ENCODE measurements at places on chromosomes 6 and 20. TPM values are rescaled to one million over a fixed set of nuclear protein-coding genes. Genes with fewer than 3 reads are reported as not detected.

GRCh38 chr6:78505178-78505577 lies 362.2 kb upstream of the IRAK1BP1 start:
- no peak for DNase-seq

DNA sequence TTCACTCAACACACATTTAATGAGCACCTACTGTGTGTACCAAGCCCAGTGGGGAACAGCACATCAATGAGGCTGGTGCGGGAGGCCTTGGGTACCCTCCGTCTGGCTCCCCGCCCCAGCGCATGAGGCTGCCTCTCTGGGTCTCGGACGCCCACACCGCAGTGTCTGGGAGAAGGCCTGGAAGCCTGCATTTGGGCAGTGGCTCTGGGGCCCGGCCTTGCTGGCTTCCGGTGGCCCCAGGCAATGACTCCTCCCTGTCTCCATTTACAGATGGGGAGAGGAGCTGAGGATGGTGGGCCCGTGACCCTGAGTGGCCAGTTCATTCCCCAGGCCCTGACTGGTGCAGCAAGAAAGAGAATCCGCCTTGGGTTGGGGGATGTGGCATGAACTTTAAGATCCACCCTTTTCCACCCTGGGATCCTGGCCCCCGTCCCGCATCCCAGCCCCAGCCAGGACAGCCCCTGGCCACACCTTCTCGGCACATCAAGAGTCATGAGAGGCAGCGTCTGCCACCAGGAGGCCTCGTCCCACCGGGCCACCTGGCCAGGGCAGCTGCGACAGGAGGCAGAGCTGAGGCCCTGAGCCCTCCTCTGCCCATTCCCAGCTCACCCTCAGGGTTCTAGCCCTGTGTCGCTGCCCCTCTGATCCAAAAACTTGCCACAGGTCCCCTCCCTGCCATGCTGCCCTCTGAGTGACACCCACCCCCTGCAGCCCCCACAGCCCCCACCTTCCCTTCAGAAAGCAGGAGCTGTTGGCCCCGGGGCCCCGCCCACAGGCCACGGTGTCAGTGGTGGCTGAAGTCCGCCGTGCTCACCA lies 17.5 kb upstream of the MRGBP start:
- DNase-seq = no peak

The HBS1L gene
- polyA plus RNA-seq = 88.8 TPM

The SLPI gene
- 12.5 TPM for polyA plus RNA-seq

- no peak for DNase-seq
Measured at GRCh38 chr20:39645131-39645530, 683.0 kb downstream of the DHX35 start.

The APMAP gene
- polyA plus RNA-seq = 97.1 TPM

DNA sequence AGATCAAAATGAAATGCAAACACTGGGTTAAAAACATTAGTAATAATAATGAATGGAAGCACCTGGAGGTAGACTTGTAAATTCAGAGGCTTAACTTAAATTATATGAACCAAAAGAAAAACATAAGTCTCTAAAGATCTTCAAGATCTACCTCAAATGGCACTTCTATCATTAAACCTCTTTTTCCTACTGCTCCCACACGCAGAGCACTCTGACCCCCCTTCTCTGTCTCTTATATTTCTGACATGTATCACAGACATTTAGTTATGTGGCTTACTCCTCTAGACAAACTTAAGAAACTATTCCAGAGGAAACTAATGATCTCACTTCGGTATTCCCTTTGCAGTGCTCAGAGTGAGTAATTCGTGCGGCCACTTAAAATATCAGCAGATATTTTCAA lies 1.1 kb downstream of the TBC1D32 start:
- no peak for DNase-seq

DNA sequence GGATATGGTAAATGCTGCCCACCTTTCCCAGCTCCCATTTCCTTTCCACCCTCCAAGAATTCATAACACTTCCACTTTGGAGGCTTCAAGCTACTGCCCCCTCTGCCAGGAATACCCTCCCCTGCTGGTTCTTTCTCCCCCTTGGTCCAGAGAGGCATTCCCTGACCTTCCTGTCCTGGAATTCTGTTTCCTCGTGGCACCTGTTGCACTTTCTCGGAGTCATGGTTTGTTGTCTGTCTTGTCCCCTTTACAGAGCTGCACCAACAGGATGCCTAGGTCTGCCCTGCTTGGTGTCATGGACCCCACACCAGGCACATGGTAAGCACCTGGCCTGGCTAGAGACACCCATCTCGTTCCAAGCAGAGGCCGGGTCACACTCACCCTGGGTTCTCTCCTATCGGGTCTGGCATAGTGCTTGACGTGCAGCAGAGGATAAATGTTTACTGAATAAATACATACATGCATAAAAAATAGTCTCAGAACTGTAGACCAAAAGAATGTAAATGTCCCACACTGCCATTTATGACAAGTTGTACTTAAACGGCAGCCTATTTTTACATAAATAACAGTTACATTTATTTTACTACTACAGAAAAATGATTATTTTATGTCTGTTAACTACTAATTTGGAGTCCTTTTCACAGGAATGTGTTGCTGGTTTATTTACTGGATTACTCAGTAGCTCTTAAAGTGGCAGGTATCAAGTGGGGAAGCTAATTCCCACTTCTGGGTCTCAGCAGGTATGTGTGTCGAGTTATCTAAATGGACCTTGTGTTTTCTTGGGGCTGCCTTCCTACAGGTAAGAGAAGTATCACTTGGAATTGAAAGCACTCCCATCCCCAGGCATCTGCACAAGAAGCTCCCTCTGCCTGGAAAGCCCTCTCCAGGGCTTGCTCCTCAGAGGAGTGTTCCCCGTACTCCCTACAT lies 69.3 kb downstream of the KIF13A start:
- no peak for DNase-seq

- DNase-seq = no peak
Measured at GRCh38 chr6:10555625-10556309, 34.6 kb downstream of the GCNT2 start.

The PDE10A gene
- polyA plus RNA-seq = 27.6 TPM

DNA sequence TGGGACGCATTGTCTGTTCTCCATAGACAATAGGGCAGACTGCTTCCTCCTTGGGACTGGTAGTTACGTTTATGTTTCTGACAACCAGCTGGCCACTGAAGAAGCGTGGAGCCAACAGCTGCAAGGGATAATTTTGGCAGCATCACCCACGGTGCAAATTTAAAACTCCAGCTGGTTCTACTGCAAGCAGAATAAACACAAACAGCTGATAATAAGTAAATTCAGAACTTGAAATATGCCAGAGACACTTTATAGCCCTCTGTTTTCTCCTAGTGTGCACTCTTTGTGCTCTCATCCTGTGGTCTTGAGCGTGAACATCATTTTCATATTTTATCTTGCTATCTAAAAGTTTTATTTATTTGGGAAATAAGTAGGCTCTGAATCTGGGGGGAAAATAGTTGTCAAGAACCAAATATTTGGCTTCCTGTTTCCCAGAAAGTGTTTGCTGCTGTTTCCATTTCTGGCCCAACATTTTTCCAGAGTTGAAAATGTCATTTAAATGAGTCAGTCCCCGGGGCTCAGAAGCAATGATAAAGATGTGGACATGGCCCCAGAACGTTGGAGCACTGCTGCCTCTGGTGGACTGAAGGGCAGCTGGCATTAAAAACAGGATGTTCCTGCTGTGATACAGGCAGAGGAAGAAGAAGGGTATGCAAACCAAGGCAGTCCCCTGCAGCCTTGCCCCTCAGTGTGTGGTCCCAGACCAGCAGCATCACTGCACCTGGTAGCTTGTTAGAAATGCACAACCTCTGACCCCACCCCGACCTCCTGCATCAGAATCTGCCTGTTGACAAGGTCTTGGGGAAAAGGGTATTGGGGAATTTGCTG lies 12.5 kb upstream of the THBD start:
- DNase-seq = no peak

DNA sequence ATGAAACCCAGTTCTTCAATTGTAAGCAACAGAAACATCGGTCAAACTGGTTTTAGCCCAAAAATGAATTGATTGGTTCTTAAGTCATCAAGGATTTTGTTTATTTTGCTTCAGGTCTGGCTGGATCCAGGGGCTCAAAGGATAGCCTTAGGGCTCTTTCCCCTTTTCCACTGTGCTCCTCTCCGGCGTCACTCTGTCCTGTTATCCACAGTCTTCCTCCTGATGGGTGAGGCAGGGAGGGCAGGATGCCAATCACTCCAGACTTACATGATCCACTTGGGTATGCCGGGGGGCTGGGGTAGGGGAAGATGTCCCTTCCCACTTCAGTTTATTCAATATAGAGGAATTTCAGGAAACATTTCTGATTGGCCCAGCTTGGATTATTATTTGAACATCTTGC lies 40.0 kb downstream of the PLAGL2 start:
- DNase-seq = no peak

GRCh38 chr6:125987026-125987617 lies 782 bp downstream of the TRMT11 start:
- DNase-seq = peak; percentile 33

The CDKAL1 gene
- polyA plus RNA-seq = 19.5 TPM

The OR2B6 gene
- polyA plus RNA-seq = not detected

DNA sequence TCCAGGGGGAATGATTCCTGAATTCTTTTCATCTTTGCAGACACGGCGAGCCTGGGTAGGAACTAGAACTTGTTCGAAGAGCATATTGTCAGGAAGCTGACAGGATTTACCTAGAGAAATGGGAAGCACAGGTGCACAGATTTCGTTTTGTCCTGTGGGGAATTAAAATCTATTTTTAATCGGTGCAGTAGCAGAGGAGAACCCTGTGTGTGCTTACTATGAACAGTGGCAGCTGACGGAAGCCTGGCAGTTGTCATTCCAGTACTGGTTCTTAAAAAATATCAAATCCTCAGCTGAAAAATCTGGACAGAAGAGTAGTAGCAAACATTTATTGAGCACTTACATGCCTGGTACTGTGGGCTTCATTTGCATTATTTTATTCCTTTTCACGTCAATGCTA lies 609.0 kb downstream of the QKI start:
- no peak for DNase-seq

- no peak for DNase-seq
Measured at GRCh38 chr6:70685494-70686180, 18.0 kb downstream of the SMAP1 start.

GRCh38 chr20:50758992-50759391 lies 27.6 kb downstream of the PARD6B start:
- DNase-seq = no peak

DNA sequence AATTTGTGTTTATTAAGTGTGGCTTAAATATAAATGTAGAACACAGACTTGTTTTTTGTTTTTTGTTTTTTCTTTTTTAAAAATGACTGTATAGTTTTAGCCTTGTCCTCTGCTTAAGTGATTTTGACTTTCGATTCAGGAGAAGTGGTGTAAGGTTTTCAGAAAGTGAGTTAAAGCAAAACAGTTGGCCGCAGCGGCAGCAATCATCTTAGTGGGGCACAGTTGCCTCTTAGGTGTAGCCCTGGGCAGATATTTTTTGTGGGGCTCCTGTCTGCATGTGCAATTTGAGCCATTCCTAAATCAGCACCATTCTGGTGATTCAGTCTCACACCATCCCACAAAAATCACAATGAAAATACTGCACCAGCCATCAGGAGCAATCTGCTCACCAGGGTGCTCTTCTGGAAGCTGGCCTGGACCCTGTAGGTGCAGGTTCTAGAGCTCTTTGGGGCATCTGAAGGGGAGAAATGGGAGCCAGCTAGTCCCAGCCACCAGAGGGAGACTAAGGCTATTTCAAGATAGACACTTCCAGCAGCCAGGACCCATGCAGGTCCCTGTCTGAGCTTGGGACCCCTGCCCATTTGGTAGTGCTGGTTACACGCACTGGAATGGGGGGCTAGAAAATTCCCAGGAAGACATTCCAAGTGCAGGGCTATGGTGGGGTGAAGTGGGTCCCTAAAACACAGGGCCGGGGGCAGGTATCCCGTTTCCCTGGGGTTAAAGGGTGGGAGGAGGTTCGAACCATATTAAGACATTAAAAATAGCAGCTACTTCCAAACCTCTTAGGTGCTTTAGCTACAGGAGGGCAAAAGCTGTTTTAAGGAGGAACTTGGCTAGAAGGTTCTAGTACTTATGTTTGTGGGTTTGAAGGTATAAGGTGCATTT lies 156.6 kb downstream of the NFATC2 start:
- DNase-seq = no peak

DNA sequence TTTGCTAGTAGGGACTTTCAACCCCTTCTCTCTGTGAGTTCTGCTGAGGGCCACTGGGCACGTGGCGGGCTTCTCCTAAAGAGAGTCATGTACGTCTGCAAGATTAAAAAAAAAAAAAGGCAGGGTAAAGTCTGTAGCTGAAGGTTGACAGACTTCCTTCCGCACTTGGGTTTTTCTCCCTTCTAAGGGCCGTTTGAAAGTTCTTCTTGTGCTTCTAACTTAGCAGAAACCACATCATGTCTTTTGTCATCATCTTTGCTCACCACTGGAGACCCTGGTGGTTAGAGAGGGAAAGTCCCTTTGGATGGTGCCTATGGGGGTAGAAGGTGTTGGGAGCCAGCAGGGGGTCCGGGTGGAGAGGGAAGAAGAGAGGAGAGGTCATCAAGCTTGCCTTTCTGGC lies 31.4 kb downstream of the PRDM1 start:
- no peak for DNase-seq

- no peak for DNase-seq
Measured at GRCh38 chr6:157263146-157263545, 60.2 kb downstream of the TMEM242 start.

The EDEM2 gene
- 10.1 TPM for polyA plus RNA-seq

The MYL9 gene
- 276 TPM for polyA plus RNA-seq

The CALHM4 gene
- not detected for polyA plus RNA-seq

- peak; percentile 24 for DNase-seq
Measured at GRCh38 chr6:111361648-111362047, 121.4 kb downstream of the REV3L start.

GRCh38 chr20:59481067-59481466 lies 123.3 kb upstream of the PHACTR3 start:
- DNase-seq = no peak

DNA sequence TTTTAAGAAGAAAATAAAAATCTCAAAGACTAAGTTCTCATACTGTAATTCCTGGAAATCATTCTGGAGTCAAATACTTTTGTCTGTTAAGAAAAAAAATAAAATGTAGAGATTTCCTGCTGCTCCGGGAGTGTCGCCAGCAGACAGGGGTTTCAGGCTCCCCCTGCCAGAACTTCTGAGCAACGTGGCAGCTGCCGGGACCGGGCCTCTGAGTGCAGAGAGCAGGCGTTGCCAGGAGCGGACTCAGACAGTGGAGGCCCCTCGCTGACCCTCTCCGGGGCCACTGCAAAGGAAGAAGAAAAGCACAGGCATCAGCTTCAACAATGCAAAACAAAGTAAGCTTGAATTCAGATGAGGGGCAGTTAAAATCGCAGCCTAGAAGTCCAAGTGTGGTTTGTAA lies 95.5 kb downstream of the THBS2 start:
- DNase-seq = peak; percentile 61

GRCh38 chr6:15431762-15432483 lies 186.1 kb downstream of the JARID2 start:
- no peak for DNase-seq

The CD40 gene
- polyA plus RNA-seq = 5.3 TPM

DNA sequence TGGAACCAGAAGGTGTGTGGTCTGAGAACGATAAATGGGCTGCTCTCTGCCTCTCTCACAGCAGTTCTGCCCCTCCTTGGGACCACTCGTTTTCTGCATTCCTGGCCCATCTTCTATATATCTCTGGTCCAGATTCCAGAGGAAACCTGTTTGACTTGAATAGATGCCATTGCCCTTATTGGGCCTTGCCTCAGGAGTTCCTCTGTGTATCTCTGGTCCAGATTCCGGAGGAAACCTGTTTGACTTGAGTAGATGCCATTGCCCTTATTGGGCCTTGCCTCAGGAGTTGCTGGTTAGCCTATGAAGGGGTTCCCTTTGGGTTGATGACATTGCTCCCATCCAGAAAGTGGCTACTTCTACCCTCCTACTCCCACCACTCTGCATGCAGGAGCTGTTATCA lies 189.4 kb downstream of the SLC16A10 start:
- DNase-seq = no peak

GRCh38 chr20:13809855-13810254 lies 25.0 kb downstream of the NDUFAF5 start:
- no peak for DNase-seq
